ENCODE measurements at places on chromosomes 11 and 22.

GRCh38 chr22:35766654-35767580 lies 49.2 kb downstream of the APOL5 start:
- no peak for DNase-seq

- peak; percentile 59 for DNase-seq
These were observed 489.4 kb downstream of the KCNA4 start for GRCh38 chr11:29527391-29527936.

GRCh38 chr11:46559815-46560214 lies 34.0 kb downstream of the AMBRA1 start:
- no peak for DNase-seq

- DNase-seq, result no peak
These were observed 77.7 kb upstream of the FAM181B start for GRCh38 chr11:82811369-82811768.

DNA sequence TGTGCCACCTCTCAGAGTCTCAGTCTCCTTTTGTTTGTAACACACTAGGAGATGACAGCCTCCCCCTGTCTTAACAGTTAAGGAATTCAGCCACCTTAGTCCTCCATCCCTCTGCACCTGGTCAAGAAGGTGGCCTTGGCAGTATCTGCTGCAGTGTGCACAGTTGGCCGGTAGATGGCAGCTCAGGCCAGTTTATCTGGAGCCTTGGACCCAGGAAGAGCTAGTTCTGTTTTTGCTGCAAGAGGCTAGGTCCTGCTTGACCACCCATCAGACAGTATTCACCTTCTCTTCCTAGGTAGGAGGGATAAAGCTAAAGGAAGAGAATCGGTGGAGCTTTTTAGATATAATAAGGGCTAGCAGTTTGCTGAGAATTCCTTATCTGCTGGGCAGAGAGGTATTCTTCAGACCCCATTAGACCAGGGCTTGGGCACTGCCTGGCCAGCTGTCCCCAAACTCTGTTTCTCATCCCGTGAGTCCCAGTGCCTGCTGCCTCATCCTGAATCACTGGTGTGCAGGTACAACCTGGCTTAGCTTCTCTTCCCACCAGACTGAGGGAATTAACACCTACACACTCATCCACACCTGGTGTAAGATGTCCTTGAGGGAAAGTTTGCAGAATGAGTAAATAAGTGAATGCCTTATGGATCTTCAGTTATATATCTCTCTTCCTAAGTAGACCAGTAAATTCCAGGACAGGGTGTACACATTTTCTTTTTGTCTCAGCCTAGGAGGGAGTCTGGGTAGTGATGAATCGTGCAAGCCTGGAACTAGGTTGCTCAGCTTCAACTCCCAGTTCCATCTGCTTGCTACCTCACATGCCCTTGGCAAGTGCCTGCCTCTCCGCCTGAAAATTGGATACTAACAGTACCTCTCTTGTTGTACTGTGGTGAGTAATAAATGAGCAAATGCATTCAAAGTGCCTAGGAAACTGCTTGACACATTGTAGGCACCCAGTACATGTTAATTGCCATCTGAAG lies 70.8 kb upstream of the NARS2 start:
- peak; percentile 23 for DNase-seq

- peak; percentile 23 for DNase-seq
These were observed 646 bp upstream of the PATZ1 start for GRCh38 chr22:31346733-31347250.

- no peak for DNase-seq
These were observed 15.5 kb downstream of the ARVCF start for GRCh38 chr22:20001082-20001638.

- no peak for DNase-seq
These were observed 4.5 kb downstream of the IFITM5 start for GRCh38 chr11:294780-295179.

- DNase-seq, result no peak
These were observed 17.4 kb downstream of the LRFN4 start for GRCh38 chr11:66874232-66874631.

DNA sequence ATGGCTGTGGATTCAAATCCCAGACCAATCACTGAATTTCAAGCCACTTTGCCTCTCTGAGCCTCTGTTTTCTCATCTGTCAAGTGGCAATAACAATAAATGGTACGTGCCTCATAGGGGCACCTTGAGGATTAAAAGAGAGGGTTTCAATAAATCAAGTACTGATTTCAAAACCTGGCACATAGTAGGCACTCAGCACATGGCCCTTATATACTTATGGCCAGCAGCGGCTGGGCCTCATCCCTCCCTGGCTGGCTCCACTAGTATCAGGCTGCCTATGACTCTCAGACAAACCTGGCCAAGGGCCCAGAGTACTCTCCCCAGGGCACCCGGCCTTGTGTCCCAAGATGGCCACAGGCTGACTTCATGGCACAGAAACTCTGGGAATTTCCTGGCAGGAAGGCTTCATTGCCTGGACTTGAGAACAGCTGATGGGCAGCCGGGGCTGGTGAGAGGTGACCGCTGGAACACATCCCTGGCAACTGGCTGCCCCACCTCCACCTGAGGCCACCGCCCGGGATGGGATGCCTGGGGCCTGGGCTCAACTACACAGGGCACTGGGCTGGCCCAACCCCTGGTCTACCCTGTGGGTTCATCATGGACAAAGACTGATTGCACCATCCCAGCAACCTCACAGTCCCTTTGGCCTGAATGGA lies 3.4 kb downstream of the FADS3 start:
- DNase-seq, result peak; percentile 91

DNA sequence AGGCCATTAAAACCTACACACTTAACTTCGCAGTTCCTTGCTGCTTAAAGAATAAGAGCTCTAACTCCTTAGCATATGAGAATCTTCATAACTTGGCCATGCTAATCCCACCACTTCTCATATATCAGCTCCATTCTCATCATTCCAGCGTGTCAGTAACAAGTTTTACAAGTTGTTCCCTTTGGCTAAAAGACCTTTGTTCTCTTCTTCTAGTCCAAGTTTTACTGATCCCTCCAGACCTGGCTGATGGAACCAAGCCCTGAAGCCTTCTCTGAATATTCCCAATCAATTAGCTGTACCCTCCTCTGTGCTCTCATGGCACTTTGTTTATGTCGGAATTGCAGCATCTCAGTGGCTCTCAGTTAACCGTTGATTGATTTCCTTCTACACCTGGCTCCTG lies 35.8 kb downstream of the GAB2 start:
- no peak for DNase-seq

GRCh38 chr11:5736396-5736795 lies at the start of gene OR56B1:
Gene OR56B1 (plus strand): TSS chr11:5736448. CDS start chr11:5736517, 69 bp downstream.
- DNase-seq, result peak; percentile 45

DNA sequence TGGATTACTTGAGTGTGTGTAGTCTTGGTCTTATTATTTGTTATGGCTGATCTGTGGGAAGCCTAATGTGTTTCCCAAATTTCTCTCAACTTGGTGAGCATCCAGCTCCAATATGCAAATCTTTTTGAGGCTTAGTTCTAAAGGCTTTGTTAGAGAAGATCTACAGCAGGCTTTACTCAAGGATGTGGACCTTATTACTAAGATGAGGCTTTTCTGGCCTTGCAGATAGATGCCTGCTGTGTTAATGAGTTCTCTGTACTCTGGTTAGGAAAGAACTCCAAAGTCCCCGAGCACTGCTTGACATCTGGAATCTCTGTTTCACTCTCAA lies 24.1 kb downstream of the MYEOV start:
- DNase-seq, result no peak

Measured in HS-27A (cell line).